ENCODE measurements at places on chromosomes 1 and 21. TPM values are rescaled to one million over a fixed set of nuclear protein-coding genes. Genes with fewer than 3 reads are reported as not detected.

GRCh38 chr1:69191335-69191734, 376.4 kb upstream of the LRRC7 start:
- no peak for DNase-seq

GRCh38 chr1:244837597-244838258, 2.3 kb downstream of the COX20 start:
- no peak for DNase-seq

RIPK4 gene
- not detected for polyA plus RNA-seq

TRPM2 gene
- not detected for polyA plus RNA-seq

GRCh38 chr1:155651861-155652661, 36.5 kb downstream of the YY1AP1 start:
- DNase-seq = no peak

CLCA1 gene
- polyA plus RNA-seq = 0.01 TPM

Data from fibroblast of lung (primary cell).